ENCODE measurements at places on chromosomes 5 and 9.

GRCh38 chr9:138071731-138072130, 194.1 kb downstream of the CACNA1B start:
- DNase-seq: no peak

DNA sequence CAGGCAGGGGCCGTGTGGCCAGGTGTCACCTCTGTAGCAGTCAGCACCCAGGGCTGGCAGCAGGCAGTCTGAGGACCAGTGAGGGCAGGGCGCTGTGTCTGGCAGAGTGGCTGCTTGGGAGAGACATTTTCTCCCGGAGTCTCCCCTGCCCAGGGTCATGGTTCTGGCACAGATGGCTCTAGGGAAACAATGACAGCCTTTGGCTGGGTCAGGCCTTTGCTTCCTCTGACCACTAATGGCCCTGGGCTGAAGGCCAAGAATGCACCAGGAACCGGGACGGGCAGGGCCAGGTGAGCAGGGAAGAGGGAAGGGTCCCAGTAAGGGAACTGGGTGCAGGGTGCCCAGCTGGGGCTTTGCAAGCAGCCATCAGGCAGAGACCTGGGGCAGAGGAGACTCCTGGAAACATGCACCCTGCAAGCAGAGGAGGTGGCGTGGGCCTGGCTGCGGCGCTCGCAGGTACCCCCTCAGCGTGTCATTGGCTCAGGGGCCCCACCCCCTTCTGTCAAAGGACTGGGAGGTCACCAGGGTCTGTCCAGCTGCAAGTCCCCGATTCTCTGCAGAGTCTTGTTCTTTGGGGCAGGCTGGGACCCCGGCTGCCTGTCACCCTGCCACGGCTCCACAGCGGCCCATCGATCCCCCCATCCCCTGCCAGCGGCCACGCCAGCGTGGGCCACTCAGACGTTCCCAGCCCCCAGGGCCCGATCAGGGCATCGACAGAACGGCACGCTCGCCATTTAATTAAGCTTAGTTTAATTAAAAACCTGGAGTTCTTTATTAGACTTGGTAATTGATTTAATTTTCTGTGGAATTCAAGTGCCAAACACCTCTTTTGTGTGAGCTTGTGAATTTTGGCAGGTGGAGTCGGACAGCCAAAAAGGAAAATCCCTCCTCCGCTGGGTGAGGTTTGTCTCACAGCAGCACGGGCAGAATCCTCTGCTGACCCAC, 18.9 kb upstream of the TMEM250 start:
- DNase-seq: no peak

GRCh38 chr5:80215523-80215922, 40.3 kb downstream of the SERINC5 start:
- no peak for DNase-seq

GRCh38 chr9:93154293-93154903, 20.3 kb upstream of the NINJ1 start:
- peak; percentile 18 for DNase-seq

GRCh38 chr5:94516148-94516547, 102.3 kb downstream of the KIAA0825 start:
- no peak for DNase-seq

DNA sequence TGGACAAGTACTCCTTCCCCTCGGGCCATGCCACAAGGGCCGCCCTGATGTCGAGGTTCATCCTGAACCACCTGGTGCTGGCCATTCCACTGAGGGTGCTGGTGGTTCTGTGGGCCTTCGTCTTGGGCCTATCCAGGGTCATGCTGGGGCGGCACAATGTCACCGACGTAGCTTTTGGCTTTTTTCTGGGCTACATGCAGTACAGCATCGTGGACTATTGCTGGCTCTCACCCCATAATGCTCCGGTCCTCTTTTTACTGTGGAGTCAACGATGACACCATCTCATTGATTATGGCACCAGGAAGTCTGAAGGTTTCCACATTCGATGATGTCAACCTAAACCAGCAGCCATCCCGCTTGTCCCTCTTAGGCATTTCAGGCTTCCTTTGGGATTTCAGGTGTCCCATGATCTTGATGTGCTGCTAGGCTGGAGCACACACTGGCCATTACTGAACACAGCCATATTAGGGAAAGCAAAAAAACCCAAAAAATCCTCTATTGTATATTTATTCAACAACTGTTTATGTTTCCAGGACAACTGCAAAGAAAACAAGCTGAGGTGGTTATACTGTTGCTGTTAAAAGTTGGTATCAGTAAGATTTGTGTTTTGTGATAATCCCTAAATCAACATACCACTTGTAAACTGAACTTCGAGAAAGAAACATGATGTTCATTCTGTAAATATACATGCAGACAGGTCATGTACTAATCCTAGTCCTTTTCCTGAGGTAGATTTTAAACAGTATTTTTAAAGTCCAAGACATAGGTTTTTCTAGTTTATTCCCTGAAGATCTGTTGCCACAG, 1.1 kb downstream of the PLPP6 start:
- no peak for DNase-seq

DNA sequence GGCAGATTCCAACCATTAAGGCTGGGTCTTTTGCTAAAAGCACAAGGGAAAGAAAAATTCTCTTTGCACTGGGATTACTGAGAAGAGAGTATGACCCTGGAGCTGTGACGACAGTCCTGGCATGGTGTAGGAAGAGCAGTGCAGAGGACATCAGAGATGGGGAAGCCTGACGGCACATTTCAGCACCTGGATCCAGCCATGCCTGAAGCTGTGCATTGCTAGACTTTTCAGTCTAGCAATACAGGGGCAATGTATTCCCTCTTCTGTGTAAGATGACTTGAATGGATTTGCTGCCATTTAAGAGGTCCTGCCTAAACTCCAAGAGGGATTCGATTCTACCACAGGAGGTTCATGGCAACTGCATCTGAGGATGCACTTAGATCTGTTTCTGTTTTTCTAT, 12.3 kb upstream of the MRNIP start:
- no peak for DNase-seq

DNA sequence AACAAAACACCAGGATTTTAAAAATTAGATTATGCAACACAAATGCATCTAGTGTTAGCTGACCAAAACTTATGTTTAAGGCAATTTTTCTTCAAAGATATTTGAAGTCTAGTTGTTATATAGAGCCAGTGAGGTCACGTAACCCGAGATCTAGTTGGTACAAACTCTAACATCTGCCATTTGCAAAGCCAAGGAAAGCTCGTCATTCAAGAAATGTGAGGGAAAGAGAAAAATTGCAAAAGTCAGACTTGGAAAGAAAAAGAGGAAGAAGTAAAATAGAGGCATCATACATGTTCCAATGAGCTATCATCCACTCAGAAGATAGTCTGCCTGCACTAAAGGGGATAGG, 293.4 kb upstream of the PUM3 start:
- no peak for DNase-seq

- no peak for DNase-seq
Measured at GRCh38 chr5:1139331-1140170, 27.7 kb upstream of the SLC12A7 start.

GRCh38 chr5:154937186-154937717, 759 bp downstream of the GEMIN5 start:
- DNase-seq: no peak

- no peak for DNase-seq
Measured at GRCh38 chr9:20925256-20926045, 106.0 kb downstream of the HACD4 start.

DNA sequence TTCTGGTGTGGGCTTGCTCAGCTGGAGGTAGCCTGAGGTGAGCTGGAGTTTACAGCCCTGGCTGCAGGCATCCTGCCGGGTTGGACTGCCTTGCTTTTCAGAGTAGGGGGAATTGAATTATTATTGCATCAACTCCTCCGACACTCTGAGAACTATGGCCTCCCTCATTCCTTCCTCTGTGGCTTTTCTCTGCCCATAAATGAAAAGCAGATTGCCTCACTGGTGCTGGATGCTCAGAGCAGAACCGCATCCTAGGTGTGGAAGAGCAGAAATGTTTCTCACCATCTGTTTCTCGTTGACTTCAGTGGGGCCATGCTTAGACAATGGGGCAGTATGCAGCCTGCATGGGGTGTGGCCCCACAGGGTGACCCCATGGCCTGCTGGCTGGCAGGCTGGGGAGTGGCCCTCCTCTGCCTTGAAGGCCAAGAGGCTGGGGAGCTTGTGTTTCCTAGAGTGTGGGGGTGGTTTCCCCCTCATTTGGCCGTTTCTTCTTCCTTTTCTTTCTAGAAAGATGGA, 27.3 kb upstream of the TGFBI start:
- no peak for DNase-seq

DNA sequence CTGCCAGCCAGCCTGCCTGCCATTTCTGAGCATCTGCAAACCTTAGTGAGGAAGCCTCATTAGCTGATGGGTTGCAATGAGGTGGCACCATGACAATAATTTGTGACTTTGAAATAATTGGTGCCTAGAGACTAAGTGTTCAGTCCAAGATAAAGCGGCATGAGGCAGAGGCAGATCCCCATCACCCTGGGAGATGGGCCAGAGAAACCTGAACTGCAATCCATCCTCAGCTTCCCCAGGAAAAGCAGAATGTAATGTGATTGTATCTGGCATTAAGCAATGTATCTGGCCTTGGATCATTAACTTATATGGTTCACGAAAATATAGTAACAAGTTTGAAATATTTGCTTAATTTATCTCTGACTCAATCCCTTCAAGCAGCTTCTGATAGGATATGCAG, 101.0 kb downstream of the SPOCK1 start:
- DNase-seq: no peak
